SK-N-SH (cell line): ENCODE measurements at places on chromosomes 1 and 21.

DNA sequence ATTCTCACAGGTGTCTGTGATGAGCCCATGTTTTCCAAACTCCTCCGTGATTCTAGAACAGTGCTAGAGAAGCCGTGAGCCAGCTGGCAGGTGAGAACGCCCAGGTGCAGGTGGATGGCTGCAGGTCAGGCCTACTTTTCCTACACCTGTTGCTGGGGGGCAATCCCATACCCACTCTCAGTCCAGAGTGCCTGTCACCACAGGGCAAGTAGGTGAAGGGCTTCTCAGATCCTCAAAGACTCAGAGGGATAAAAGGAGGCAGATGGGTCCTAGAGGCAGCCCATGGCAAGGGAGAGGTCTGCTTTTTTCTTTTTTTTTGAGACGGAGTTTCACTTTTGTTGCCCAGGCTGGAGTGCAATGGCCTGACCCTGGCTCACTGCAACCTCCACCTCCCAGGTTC is 50.7 kb upstream of the H6PD start:
- DNase-seq, result no peak

- no peak for DNase-seq
These were observed 96.1 kb downstream of the TEX35 start for GRCh38 chr1:178609015-178609414.

GRCh38 chr1:194295685-194296084 is 1109.3 kb upstream of the B3GALT2 start:
- no peak for DNase-seq

DNA sequence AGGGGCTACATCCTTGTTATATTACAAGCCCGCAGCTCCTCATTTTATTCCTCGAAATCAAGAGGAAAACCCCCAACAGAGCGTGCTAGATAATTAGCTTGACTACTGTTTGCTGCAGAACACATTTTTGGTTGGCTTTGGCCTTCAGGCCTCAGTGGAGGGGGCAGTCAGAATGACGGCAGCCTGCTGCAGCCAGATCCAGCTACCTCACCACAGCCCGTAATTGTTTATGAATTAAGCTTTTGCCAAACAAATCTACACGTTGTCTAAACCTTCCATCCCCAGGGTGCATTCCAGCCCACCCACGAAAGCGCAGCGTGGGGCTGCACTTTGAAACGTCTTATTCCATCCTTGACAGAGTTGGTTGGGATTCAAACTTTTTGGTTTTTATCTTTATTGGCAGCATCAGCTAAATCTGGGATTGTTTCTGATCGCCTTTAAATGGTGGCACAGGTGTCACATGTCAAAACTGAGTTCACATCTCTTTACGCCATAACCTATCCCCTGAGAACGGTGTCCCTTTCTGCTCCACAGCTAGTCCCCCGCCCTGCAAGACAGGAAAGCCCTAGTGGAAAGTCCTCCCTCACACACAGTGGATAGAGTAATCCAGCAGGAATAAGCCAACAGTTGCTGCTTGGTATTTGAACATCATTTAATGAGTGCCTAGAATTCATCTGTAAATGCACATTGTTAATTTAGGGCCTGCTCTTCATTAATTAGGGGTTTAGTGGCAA is 195.5 kb downstream of the LMO4 start:
- DNase-seq, result no peak

DNA sequence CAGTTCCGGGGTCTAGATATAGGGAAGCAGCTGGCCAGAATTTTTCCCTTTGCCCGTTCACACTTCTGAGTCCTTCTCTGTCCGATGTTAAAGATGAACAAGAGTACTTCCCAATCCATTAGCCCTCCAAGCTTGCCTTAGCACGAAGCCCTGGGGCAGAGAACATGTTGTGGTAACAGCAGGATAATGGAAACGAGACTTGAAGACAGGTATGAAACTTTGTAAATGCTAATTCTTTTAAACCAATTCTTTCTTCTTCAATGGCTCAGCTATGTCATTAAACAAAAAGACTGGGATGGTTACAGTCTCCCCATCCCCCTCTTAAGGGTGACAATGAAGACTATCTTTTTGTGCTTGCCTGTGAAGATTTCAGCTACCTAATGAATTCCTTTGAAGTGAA is 218.5 kb downstream of the PLA2G4A start:
- DNase-seq, result no peak

DNA sequence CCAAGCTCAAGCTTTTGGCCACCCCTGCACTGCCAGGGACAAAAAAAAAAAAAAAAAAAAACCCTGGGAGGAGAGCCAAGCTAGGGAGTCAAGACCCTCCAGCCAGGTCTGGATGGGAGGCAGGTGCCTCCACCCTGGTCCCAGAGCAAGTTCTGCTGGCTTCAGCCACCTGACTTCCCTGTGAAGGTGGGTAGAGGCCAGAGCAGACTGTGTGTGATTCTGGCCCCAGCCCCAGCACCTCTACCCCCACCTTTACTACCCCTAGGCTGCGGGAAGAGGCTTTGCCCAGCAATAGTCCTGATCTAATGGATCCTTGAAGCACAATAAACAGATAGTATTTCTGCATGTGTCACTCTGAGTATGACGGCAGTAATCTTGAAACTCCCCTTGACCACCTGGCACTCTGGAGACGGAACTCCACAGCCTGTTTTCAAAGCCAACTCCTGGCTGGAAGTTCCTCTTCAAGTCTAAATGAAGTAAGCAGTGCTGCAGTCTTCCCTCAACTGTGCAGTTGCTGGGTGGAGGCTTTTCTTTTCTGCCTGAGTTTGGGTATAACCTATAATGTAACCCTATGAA is 9.8 kb downstream of the PDZK1IP1 start:
- peak; percentile 14 for DNase-seq

- no peak for DNase-seq
These were observed 45.7 kb upstream of the COX20 start for GRCh38 chr1:244789731-244790130.

- no peak for DNase-seq
These were observed 165.0 kb upstream of the VAMP3 start for GRCh38 chr1:7606096-7606495.

GRCh38 chr1:219312967-219313366 is 139.3 kb downstream of the LYPLAL1 start:
- no peak for DNase-seq

DNA sequence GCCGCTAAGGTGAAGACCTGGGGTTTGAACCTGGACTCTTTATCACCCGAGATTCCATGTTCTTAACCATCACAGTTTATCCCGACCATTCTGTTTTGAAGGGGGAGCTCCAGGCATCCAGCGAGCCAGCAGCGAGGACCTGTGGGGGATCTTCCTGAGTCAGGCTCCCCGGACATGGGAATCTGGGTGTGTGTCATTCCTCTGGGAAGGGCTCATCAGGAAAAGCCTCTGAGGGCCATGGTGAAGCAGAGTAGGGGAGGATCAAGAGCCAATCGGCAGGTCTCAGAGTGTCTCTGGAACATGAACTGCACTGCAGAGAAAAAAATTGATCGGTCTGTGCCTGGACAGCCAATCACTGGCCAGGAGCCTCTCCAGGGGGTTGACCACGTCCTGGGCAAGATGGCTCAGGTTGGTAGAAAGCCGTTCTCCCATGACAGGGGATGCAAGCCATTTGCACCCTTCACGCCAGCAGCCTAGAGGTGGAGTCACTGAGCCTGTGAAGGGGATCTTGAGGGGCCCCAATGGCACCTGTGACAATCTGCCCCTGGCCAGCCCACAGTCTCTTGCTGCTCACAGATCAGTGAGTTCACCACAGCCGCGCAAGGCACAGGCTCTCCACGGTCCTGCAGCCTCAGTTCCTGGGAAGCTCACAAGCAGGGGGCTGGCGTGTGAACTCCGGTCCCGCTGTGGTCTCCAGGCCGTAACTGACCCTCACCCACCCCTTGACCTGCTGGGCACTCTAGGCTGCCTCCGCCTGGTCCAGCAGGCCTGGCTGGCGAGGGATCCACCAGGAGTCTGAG is 20.4 kb upstream of the ACTRT2 start:
- DNase-seq, result no peak

GRCh38 chr1:84492726-84493125 is 13.5 kb upstream of the SPATA1 start:
- DNase-seq, result no peak

DNA sequence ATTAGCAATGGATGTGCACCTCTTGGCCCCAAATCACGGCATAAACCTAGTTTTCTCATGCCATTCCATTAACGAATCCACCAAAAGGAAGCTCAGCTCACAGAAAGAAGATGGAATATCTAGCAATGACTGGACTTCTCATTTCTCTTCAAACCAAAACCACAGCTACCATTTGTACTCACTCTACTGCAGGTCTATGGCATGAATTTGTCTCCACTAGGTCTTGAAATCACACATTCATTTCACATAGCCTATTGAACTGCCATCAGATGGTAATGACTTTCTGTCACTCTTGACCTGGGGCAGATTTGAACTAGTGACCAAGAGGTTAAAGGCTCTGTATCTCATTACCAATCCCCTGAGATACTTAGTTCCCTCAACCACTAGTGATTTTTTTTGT is 382.7 kb downstream of the DPYD start:
- DNase-seq, result no peak

DNA sequence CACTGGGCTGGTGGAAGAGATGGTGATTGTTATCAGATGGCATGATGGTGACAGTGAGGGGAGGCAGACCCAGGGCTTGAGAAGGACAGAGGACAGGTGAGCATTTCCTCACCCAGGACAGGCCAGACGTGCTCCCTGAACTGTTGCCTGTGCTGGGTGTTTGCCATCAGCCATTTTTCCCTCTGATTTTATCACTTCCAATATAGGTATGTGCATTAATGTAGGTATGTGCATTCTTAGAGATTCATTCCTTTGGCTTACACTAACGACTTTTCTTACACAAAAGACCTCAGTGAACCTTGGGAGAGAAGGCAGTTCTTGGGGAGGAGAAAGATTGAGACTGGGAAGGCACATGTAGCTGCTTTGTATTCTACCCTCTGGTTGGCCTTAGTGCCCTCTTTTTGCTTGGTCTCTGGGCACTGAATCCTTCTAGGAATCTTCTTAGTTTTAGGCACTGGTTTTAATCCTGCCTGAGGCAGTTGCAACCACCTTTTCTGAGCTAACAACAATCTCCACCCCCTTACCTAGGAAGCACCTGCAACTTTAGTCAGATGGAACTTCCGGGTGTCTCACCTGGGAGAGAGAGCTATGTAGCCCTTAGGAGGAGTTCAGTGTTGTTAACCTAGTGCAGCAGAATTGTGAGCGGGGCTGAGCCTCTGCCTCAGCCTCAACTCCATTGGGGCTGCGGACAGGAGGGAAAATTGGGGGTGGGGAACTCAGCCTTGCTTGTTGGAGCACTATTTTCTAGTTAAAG is 30.9 kb downstream of the C1orf116 start:
- DNase-seq, result no peak

GRCh38 chr21:40689217-40689616 is 157.7 kb downstream of the DSCAM start:
- no peak for DNase-seq

GRCh38 chr1:164477343-164477742 is 81.6 kb upstream of the PBX1 start:
- no peak for DNase-seq

- no peak for DNase-seq
These were observed 32.0 kb downstream of the OLFM3 start for GRCh38 chr1:101964708-101965107.

- DNase-seq, result no peak
These were observed 4.2 kb downstream of the SH2D2A start for GRCh38 chr1:156812293-156812990.

GRCh38 chr21:31993826-31994825 is 121.3 kb downstream of the HUNK start:
- DNase-seq, result no peak

GRCh38 chr1:30721341-30721793 is 2.0 kb downstream of the MATN1 start:
- no peak for DNase-seq

GRCh38 chr1:46757956-46758528 is 39.1 kb upstream of the EFCAB14 start:
- DNase-seq, result no peak

GRCh38 chr1:27015260-27015659 is 2.6 kb upstream of the TENT5B start:
- no peak for DNase-seq

- DNase-seq, result peak; percentile 93
These were observed 24.9 kb upstream of the TMEM52 start for GRCh38 chr1:1943834-1944570.

DNA sequence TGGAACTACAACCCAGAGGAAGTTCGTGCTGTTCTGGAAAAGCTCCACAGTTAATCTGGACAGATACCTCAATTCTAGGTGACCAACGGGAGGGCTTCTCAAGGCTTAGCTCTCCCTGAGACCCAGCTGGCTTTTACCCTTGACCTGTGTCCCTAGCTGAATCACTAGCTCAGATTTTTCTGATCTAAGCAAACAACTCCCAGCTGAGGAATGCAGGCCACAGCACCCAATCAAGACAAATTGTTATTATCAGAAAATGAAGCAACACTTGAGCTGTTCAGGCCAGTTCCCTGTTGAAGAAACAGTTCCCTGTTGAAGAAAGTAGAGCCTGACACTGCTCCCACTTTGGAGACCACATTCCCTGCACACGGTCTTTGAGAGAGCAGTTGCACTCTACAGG is 16.0 kb downstream of the DIO1 start:
- DNase-seq, result no peak

GRCh38 chr21:33971492-33972013 is 55.9 kb upstream of the ATP5PO start:
- DNase-seq, result no peak

DNA sequence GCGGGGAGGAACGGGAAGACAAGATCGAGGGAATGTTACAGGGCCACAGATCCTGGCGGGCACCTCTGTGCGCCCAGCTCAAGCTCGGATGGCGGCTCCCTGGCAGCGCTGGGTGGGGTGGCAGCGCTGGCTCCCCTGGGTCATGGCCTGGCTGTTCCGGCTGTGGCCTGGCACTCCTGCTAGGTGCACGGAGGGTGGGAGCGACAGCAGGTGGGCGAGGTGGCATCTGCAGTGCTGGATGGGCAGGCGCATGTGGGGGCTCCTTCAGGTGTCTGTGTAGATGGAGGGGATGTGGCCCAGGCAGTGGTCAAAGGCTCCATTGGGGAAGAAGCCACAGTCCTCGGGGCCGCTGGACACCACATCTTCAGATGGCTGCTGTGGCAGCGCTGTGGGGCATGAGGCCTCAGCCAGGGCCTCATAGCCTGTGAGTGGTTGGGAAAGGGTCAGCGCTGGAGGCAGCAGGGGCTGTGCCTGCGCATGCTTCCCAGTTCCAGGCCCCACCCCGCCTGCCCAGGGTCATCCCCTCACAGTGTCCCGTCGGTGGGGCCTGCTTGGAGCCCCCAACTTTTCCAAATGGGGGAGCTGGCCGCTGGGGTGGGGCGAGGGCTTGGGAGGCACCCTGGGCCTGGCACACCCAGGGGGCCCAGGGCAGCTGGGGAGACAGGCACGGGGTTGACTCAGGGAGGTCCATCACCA is 47.3 kb downstream of the DMRTB1 start:
- DNase-seq, result no peak
